ENCODE measurements at places on chromosomes 6 and 20. TPM values are rescaled to one million over a fixed set of nuclear protein-coding genes. Genes with fewer than 3 reads are reported as not detected.

Gene RRAGD
- total RNA-seq = 22.1 TPM

Gene SERINC3
- 33.0 TPM for total RNA-seq

Gene CRIP3
- total RNA-seq = 18.8 TPM

Gene SIRPB2
- not detected for total RNA-seq

Gene CALHM6
- 0.27 TPM for total RNA-seq

Gene RBM39
- 248 TPM for total RNA-seq

DNA sequence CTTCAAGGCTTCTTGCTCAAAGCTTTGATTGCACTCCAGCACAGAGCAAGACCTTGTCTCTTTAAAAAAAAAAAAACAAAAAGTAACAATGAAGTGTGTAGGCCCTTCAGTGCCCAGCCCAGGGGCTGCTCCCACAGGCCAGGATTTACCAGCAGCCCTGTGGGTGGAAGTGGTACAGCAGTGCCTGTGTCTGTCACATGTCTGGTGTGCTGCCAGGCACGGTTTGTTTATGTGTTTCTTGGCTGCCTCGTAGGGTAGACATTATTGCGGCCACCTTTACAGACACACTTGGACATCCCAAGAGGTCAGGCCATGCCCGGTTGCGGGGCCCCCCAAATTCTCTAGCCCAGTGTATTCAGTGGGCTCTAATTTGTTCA, 12.7 kb downstream of the DYNLRB1 start:
- H3K27ac ChIP-seq = no peak overlapping the region
- peaks cover 5% of the 10 kb centered on the region for H3K36me3 ChIP-seq
- no peaks in the 10 kb centered on the region for H3K27me3 ChIP-seq
- no peaks in the 10 kb centered on the region for H3K4me1 ChIP-seq
- H3K4me3 ChIP-seq = no peak overlapping the region

DNA sequence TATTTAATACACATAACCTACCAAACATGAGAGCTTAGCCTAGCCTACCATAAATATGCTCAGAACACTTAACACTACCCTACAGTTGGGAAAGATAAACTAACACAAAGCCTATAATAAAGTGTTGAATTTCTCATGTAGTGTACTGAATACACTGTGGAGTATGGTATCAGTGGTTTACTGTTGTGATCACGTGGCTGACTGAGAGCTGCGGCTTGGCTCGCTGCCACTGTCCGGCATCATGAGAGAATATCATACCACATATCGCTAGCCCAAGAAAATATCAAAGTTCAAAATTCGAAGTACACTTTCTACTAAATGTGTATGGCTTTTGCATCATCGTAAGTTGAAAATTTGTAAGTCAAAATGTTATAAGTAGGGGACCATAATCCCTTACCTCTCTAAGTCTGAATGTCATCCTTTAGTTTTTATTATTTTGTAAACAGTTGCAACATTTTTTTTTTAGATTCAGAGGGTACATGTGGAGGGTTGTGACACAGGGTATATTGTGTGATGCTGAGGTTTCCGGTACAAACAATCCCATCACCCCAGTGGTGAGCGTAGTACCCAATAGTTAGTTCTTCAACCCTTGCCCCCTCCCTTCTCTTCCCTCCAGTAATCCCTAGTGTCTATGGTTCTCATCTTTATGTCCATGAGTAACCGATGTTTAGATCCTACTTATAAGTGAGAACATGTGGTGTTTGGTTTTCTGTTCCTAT, 14.6 kb upstream of the TAAR1 start:
- no peaks in the 10 kb centered on the region for H3K36me3 ChIP-seq
- no peaks in the 10 kb centered on the region for H3K4me1 ChIP-seq
- no peak for DNase-seq
- H3K4me3 ChIP-seq = no peak overlapping the region
- no peaks in the 10 kb centered on the region for H3K27me3 ChIP-seq
- no peak overlapping the region for H3K27ac ChIP-seq

DNA sequence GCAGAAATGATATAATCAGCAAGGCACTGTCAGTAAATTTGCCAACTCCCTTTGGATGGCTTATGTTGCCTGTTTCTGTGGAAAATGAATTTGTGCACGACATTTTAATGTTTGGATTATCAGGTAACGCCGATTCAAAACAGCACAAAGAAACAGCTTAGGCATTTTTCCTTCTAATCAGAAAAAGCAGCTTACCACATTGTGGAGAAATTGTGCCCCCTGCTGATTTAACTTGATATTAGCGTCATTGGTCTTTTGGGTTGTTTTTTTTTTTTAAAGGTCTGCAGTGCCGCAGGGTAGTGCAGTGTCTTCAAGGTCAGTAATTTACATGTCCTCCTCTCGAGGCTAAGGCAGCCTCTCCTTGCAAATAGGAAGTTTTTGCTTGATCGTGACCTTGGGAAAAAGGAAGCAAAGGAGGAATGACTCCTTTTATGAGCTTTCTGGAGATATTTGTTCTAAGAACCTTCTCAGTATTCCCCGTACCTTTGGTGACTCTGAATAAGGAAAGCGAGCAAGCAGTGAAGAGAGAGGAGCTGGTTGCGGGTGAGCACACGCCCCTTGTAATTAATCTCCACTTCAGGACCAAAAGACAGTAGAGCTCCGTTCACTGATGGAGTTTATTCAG, 79.1 kb downstream of the ELOVL4 start:
- no peak overlapping the region for H3K27ac ChIP-seq
- H3K4me1 ChIP-seq = peaks cover 15% of the 10 kb centered on the region
- no peaks in the 10 kb centered on the region for H3K27me3 ChIP-seq
- H3K4me3 ChIP-seq = 0 out of 2 replicates have a peak overlapping the region, but pooled peaks have one; percentile 18

DNA sequence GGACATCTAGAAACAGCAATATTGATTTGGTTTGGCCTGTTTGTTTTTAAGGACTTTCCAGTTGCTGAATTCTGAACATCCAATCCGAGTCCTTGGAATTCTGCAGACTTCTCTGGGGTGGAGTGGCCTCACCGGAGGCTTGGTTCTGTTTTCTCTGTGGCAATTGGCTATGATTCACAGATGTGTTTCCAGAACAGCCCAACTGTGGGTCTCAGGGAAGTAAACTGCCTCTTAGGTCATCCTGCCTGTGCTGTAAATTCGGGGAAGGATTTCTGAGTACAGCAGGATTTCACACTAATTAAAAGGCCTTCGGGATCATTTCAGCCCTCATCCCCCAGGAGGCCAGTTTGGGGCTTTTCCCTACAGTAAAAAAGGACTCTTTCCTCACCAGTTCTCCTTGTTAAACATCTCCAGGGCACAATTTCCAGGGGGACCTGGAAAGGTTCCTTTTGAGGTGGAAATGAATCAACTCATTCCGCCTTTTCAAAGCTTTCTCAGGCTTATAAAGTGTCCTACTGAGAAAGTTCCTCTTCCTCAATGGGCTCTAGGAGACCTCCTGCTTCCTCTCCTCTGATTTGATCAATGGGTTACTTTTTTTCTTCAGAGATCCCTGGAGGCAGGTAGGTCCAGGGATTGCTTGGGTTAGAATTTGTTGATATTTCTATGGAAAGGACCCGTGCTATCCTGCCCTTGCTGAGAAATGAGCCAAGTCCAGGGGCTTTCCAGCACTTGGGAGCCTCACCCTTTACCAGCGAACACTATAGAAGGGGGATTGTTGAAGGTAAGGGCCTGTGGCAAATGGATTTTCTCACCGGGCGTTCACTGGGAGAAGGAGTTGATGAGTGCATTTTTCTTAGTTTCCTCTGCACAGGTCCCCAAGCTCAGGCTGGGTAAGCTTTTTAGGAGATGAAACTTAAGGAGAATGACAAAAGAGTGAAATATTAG, 114.6 kb downstream of the CLIC5 start:
- H3K4me1 ChIP-seq = peaks cover 28% of the 10 kb centered on the region
- no peak overlapping the region for H3K4me3 ChIP-seq
- H3K27me3 ChIP-seq = no peaks in the 10 kb centered on the region
- no peaks in the 10 kb centered on the region for H3K36me3 ChIP-seq
- H3K27ac ChIP-seq = peak overlapping the region; percentile 66

GRCh38 chr6:37584654-37585522, 85.2 kb upstream of the CCDC167 start:
- no peak overlapping the region for H3K4me3 ChIP-seq
- no peak for DNase-seq
- no peak overlapping the region for H3K27ac ChIP-seq
- H3K4me1 ChIP-seq = peaks cover 24% of the 10 kb centered on the region

DNA sequence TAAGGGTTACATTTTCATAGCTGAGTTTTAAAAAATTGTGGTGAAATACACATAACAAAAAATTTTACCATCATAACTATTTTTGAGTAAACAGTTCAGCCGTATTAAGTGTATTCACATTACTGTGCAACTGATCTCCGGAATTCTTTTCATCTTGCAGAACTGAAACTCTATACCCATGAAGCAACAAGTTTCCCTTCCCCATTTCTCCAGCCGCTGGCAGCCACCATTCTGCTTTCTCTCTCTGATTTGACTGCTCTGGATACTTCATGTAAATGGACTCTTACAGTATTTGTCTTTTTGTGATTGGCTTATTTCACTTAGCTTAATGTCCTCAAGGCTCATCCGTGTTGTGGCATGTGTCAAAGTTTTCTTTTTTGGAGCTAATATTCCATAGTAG, 341.6 kb downstream of the QKI start:
- no peak overlapping the region for H3K27ac ChIP-seq
- H3K4me1 ChIP-seq = peaks cover 15% of the 10 kb centered on the region
- no peak for DNase-seq
- H3K4me3 ChIP-seq = no peak overlapping the region

DNA sequence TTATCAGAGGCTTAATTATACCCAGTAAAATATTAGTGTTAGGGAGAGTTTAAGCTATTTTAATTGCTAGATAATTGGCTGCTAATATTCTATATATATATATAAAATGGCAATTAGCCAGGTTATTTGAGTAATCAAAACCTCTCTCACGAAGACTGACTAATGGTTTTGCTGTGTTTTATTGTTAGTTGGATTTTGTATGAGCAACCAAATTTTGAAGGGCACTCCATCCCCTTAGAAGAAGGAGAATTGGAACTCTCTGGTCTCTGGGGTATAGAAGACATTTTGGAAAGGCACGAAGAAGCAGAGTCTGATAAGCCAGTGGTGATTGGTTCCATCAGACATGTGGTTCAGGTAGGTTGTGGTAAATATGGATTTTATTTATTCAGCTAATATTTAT, 102.2 kb downstream of the RTN4IP1 start:
- no peaks in the 10 kb centered on the region for H3K27me3 ChIP-seq
- DNase-seq = no peak
- no peaks in the 10 kb centered on the region for H3K36me3 ChIP-seq
- H3K4me3 ChIP-seq = no peak overlapping the region
- 0 out of 2 replicates have a peak, but pooled peaks cover 4% of the 10 kb centered on the region for H3K4me1 ChIP-seq

GRCh38 chr6:21665392-21666200, 72.0 kb downstream of the SOX4 start:
- H3K4me1 ChIP-seq = peaks cover 35% of the 10 kb centered on the region
- peaks cover 20% of the 10 kb centered on the region for H3K27me3 ChIP-seq
- H3K4me3 ChIP-seq = peak overlapping the region; percentile 87
- H3K27ac ChIP-seq = peak overlapping the region; percentile 98

All from GM23338 (cell line).